ENCODE measurements at places on chromosomes 11 and 22. TPM values are rescaled to one million over a fixed set of nuclear protein-coding genes. Genes with fewer than 3 reads are reported as not detected.

The LRP4 gene
- total RNA-seq = 23.6 TPM

The CDON gene
- total RNA-seq = 2.3 TPM

The DLG2 gene
- 3.3 TPM for total RNA-seq

The VWA5A gene
- total RNA-seq = 62.5 TPM

The MMP11 gene
- total RNA-seq = 2.3 TPM

The OR10A2 gene
- total RNA-seq = not detected

The BDNF gene
- 0.40 TPM for total RNA-seq

The TST gene
- total RNA-seq = 410 TPM

The BRD1 gene
- 37.7 TPM for total RNA-seq

The TH gene
- not detected for total RNA-seq

The TEX54 gene
- not detected for total RNA-seq

The GDPD4 gene
- total RNA-seq = not detected

The PHOX2A gene
- total RNA-seq = 0.37 TPM

The NEU3 gene
- total RNA-seq = 8.1 TPM

The TMA7B gene
- not detected for total RNA-seq

The OR8G5 gene
- total RNA-seq = not detected

The PNPLA5 gene
- total RNA-seq = not detected

The HTATIP2 gene
- 126 TPM for total RNA-seq

The P2RY6 gene
- 1.4 TPM for total RNA-seq

The FOLR1 gene
- total RNA-seq = not detected

The LAYN gene
- total RNA-seq = 9.0 TPM

The MOGAT2 gene
- total RNA-seq = 211 TPM

The RTN4R gene
- total RNA-seq = 6.1 TPM

The RIMBP3B gene
- 0.05 TPM for total RNA-seq

The C11orf97 gene
- not detected for total RNA-seq

The OR51B5 gene
- not detected for total RNA-seq

The ALDH3B1 gene
- 18.8 TPM for total RNA-seq

The ALDH3B2 gene
- total RNA-seq = 0.89 TPM

The OR2D2 gene
- 0.40 TPM for total RNA-seq

Data from colonic mucosa (tissue), 4 donors.